ENCODE measurements at places on chromosomes 11 and 22. TPM values are rescaled to one million over a fixed set of nuclear protein-coding genes. Genes with fewer than 3 reads are reported as not detected.

Gene DDTL
- polyA plus RNA-seq: 0.30 TPM

Gene ACTN3
- not detected for polyA plus RNA-seq

Gene PIH1D2
- 1.2 TPM for polyA plus RNA-seq

- H3K4me1 ChIP-seq: no peaks in the 10 kb centered on the region
- no peak overlapping the region for H3K4me3 ChIP-seq
- H3K36me3 ChIP-seq: no peaks in the 10 kb centered on the region
- H3K27me3 ChIP-seq: no peaks in the 10 kb centered on the region
- DNase-seq: no peak
These were observed 10.4 kb upstream of the RCN1 start for GRCh38 chr11:32080361-32080980.

- H3K27ac ChIP-seq: no peak overlapping the region
- DNase-seq: no peak
- no peak overlapping the region for H3K4me3 ChIP-seq
- H3K36me3 ChIP-seq: no peaks in the 10 kb centered on the region
These were observed 15.5 kb downstream of the KIAA0930 start for GRCh38 chr22:45224988-45225731.

GRCh38 chr22:20117633-20118299 is 740 bp upstream of the TRMT2A start:
- H3K27me3 ChIP-seq: no peaks in the 10 kb centered on the region
- H3K27ac ChIP-seq: peak overlapping the region; percentile 94
- peaks cover 84% of the 10 kb centered on the region for H3K36me3 ChIP-seq
- peak; percentile 98 for DNase-seq
- H3K4me3 ChIP-seq: peak overlapping the region; percentile 63

DNA sequence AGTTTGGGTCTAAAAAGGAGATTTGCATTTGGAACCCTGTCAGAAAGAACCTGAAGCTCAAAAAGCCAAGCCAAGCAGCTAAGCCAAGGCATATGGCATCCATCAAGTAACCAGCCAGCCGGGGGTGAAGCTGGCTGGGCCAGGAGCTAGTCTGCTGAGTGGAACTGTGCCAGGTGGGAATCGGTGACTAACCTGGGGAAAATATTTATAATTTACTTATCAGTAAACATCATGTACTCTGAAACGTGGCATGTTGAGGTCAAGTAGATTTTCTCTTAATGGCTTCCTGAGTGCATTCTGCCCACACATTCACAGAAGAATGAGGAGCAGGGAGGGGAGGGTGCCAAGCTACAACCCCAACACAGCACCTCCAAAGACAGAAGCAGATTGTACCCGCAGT is 70.5 kb upstream of the SESN3 start:
- H3K27me3 ChIP-seq: peaks cover 6% of the 10 kb centered on the region
- no peak overlapping the region for H3K4me3 ChIP-seq
- no peaks in the 10 kb centered on the region for H3K36me3 ChIP-seq
- no peak for DNase-seq
- H3K27ac ChIP-seq: no peak overlapping the region

GRCh38 chr11:110621826-110622225 is 90.4 kb downstream of the ARHGAP20 start:
- H3K27ac ChIP-seq: no peak overlapping the region
- H3K27me3 ChIP-seq: no peaks in the 10 kb centered on the region
- no peak overlapping the region for H3K4me3 ChIP-seq
- H3K36me3 ChIP-seq: no peaks in the 10 kb centered on the region

All from K562 (cell line).